ENCODE measurements at places on chromosomes 1 and 21. TPM values are rescaled to one million over a fixed set of nuclear protein-coding genes. Genes with fewer than 3 reads are reported as not detected.

Gene SH2D1B
- total RNA-seq = not detected

Gene NR1I3
- not detected for total RNA-seq

Gene SAMSN1
- total RNA-seq = not detected

Gene RGS4
- 0.77 TPM for total RNA-seq

Gene KRTAP21-2
- total RNA-seq = not detected

Gene KCNC4
- 1.3 TPM for total RNA-seq

Gene FCER1G
- 0.34 TPM for total RNA-seq

Gene FAM131C
- total RNA-seq = 2.6 TPM

Gene SPATA45
- not detected for total RNA-seq

Gene ATP1A4
- 0.17 TPM for total RNA-seq

Gene RGL1
- 13.5 TPM for total RNA-seq

Gene MYBPH
- not detected for total RNA-seq

Gene KLHL20
- total RNA-seq = 27.0 TPM

GRCh38 chr1:100661176-100661575 lies 58.4 kb upstream of the VCAM1 start:
- DNase-seq = no peak

DNA sequence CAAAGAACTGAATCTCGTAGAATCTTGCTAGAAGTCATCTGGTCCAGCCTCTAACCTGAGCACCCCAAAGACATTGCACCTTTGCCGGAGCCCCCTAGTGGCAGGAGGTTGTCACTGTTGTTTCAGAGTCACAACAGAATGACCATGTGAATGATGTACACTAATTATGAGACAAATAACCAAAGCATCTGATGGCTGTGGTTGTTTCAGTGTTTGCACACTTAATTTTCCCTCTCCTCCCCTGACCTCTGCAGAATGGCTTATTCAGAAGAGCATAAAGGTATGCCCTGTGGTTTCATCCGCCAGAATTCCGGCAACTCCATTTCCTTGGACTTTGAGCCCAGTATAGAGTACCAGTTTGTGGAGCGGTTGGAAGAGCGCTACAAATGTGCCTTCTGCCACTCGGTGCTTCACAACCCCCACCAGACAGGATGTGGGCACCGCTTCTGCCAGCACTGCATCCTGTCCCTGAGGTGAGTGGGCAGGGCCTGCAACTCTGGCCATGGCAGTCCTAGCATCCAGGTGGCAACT lies 26.4 kb downstream of the TRAF5 start:
- DNase-seq = peak; percentile 39

DNA sequence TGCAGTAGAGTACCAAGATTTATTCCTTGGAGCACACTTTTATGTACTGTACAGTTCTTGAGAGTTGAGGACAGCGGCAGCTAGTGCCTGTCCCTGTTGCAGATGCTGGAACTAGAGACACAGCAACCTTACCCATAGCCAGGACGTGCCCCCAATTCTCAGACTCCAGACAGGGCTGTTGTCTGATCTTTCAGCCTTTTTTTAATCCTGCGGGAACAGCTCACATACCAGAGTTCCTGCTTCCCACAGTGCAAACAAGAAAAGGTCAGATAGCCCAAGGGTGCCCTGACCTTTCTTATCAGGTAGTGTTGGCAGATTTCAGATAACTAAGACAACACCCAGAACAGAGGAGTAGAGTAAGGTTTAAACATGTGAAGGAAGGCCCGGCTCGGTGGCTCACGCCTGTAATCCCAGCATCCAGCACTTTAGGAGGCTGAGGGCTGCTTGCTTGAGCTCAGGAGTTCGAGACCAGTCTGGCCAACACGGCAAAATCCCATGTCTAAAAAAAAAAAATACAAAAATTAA lies 78.5 kb downstream of the DOP1B start:
- DNase-seq = peak; percentile 41

GRCh38 chr21:35252831-35253230 lies 203.7 kb upstream of the RUNX1 start:
- no peak for DNase-seq

GRCh38 chr1:61579802-61580201 lies 145.1 kb downstream of the TM2D1 start:
- no peak for DNase-seq

- no peak for DNase-seq
Measured at GRCh38 chr1:205921570-205921909, 21.7 kb downstream of the SLC26A9 start.

GRCh38 chr1:77541162-77541545 lies 141.3 kb downstream of the ZZZ3 start:
- DNase-seq = no peak

DNA sequence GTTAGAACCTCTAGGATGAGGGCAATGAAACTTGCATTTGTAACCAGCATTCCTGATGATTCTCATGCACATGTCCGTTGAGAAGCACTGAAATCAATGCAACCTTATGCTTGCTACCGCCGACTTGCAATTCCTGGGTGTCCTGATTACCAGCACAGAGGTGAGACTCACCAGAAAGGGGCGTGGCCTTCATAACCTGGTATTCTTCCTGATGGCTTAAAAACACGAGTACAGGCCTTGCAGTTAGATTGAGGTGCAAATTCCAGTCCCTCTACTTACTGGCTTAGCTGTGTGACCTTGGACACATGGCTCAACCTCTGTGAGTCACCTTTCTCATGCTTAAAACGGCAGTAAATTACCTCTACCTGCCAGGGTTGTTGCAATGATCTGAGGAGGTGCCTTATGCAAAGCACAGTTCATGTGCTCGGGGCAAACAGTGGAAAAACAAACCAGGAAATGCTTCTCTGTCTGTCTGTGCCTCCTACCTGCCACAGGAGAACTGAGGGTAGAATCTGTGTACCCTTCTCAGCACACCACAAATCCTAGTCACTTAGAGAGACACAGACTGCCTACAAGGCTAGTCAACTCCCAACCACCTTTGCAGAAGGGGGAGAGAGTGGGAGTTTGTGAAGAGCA lies 39.1 kb upstream of the ECE1 start:
- no peak for DNase-seq

DNA sequence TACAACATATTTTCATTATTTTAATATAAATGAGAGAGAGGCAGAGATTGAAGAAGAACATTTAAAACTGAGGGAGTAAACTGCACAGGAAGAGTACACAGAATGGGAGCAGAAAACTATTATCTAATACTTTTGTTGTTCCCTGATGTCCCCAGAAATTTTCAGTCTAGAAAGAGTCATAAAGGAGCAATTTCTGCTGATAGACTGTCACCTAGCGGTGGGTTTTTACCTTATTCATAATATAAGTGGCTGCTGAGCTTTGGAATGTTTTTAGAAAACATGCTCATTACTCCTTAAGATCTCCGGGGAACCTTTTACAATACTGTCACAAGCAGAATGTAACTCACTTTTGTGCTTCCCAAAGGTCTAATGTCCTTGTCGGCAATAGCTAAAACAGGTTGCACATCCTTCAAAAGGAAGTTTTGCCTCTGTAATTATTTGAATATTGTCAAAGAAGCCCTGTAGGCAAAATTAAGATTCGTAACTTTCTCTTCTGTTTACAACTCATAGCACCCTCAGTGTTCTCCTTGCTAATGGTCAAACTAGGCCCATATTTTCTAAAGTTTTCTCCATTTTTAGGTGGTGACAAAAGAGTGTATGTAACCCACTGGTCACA lies 4.9 kb upstream of the NPL start:
- peak; percentile 72 for DNase-seq

GRCh38 chr1:202105571-202106339 lies 17.0 kb upstream of the GPR37L1 start:
- peak; percentile 91 for DNase-seq

- DNase-seq = no peak
Measured at GRCh38 chr1:119975006-119975405, 78.7 kb upstream of the ADAM30 start.

- DNase-seq = no peak
Measured at GRCh38 chr1:233627823-233628222, 13.9 kb downstream of the KCNK1 start.

DNA sequence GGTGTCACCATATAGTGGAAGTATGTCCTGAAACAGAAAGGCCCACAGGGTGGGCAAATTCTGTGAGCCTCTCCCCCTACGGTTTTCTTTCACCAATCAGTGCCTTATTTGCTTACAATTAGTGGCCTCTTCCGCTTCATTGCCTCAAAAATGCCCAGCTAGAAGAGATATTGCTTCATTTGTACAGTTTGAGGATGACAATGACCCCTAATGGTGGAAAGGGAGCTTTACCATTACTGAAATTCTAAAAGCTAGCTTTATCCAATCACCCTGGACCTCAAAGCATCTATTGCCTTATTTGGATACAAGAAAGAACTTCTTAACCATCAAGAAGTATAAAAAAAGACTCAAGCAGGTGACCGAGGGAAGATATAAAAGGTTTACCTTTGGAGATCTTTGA lies 49.6 kb downstream of the LRRC71 start:
- no peak for DNase-seq

DNA sequence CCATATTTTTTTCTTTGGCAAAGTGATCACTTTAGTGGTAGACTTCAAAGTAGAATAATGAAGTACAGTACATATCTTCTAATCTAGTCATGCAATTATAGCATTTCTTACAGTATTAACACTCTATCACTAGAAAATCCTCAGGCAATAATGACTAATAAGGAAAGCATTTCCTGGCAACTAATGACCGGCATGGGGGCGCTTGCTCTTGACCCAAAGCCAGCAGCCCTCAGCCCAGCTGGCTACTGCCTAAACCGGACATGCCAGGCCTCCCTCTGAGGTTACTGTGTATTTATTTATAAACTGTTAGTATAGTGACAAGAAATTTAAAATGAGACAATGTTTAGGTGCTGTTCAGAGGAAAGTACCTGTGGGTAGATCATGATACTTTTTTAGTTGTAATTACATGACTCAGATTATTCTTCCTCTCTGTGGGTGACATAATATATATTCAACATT lies 633.8 kb downstream of the PTPRC start:
- no peak for DNase-seq

DNA sequence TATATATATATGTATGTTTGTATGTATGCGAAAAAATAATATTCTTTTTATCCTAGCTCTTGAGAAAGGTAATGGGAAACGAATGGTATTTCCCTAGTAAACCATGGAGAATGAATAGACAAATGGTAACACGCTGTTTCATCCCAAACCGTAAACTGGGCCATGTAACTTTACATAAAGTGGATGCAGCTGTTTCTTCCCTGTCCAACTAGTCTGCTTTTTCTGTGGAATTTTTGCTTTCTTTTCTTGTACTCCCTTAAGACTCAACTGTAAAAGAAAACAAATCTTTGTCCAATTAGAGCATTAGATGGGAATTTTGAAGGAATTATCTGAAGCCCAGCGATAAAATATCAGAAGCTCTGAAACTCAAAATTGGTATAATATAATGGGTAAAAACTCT lies 198.1 kb downstream of the NFIA start:
- no peak for DNase-seq

DNA sequence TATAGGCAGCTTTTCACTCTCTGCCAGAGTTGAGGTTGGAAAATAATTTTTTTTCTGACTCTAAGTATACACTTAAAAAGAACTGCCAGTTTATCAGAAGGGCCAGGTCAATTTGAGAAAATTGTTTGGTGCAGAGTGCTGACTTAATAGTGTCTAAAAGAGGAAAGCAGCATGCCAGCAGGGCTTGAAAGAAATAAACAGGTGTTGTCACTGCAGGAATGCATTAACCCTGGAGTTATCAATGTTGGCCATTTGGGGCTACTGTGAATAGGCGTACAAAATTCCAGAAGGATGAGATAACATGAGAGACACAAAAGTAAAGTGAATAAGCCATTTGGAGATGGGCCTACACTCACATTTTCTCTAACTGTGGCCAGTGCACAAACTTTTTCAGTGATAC lies 220.6 kb upstream of the PLD5 start:
- no peak for DNase-seq

GRCh38 chr1:23751050-23751814 lies 8.0 kb downstream of the ELOA start:
- peak; percentile 66 for DNase-seq

DNA sequence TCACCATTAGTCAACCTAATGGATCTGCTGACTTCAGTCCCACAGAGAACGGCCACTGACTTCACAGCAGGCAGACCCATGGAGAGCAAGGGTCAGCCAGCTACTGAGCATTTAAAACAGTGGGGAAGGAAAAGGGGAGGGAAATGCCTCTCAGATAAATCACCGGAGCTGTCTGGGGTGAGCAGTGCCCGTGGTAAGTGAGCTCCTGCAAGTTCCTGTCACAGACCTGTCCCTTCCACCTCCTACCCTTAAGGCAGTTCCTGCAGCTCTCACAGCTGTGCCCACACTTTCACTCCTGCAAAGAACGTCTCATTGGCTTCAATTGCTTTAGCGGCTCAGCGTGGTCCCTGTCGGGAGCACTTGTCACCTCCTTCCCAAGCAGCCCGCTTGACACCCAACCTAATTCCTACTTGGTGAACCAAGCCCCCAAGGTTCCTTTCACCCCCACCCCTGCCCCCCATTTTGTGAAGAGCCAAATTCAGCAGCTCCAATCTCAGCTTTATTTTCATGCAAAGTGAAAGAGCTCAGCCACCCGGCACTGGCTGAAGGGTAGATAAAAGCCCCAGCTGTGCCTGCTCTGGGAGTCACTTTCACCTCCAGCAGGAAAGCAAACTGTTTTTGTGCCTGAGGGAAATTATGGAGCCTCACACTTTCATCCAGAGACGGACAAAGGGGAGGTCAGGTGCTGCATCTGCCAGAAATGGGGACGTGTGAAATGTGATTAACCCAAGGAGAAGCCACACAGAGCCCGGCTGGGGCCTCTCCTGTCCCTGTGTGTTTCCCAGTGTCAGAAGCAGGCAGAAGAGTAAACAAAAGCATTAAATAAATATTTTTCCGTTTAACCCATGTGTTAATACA lies 306.2 kb downstream of the TTLL7 start:
- DNase-seq = peak; percentile 84

Measured in neural progenitor cell (in vitro differentiated cells).